ENCODE measurements at places on chromosomes 5 and 9.

GRCh38 chr5:53089481-53089991 lies 20.0 kb downstream of the MOCS2 start:
- no peak for DNase-seq

- no peak for DNase-seq
These were observed 145.7 kb upstream of the DAB2 start for GRCh38 chr5:39570403-39571027.

DNA sequence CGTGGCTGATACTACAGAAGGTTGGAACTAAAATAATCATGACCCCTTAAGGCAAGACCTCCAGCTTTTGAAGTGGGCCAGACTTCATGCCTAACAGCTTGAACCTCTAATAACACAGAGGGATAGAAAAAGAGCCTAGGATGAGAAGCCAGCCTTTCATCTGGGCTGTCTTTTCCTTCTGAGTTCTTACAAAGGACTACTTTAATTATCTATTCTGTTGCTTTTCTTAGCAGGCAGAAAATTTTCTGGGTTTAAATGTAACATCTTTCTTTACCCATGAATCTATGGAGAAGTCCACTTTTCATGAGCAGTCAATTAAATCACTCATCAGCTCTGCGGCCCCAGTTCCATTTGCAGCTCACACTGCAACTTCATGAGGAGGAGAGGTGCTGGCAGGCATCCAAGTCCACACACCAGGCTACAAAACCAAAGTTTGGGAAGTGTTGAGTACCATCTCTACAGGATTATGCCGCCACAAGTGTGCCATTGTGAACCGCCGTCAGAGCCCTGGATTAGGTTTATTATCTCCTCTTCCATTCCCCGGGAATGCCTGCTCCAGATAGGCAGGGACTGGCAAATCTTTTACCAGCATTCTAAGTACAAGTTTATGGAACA lies 192.0 kb downstream of the TLE4 start:
- no peak for DNase-seq

GRCh38 chr5:59799668-59800346 lies 93.7 kb downstream of the PDE4D start:
- DNase-seq, result no peak

- no peak for DNase-seq
These were observed at the start of gene ECSCR for GRCh38 chr5:139462586-139463276. Gene ECSCR (minus strand): TSS chr5:139462743. CDS start chr5:139462670, 73 bp downstream.

- no peak for DNase-seq
These were observed 26.7 kb downstream of the LNPEP start for GRCh38 chr5:96962540-96962991.

- no peak for DNase-seq
These were observed 154.4 kb downstream of the PRELID2 start for GRCh38 chr5:145680767-145681166.

GRCh38 chr5:57445705-57446037 lies 36.9 kb downstream of the ACTBL2 start:
- DNase-seq, result no peak

- no peak for DNase-seq
These were observed 193.8 kb upstream of the ZNF618 start for GRCh38 chr9:113682297-113682771.
